ENCODE measurements at places on chromosomes 4 and X.

DNA sequence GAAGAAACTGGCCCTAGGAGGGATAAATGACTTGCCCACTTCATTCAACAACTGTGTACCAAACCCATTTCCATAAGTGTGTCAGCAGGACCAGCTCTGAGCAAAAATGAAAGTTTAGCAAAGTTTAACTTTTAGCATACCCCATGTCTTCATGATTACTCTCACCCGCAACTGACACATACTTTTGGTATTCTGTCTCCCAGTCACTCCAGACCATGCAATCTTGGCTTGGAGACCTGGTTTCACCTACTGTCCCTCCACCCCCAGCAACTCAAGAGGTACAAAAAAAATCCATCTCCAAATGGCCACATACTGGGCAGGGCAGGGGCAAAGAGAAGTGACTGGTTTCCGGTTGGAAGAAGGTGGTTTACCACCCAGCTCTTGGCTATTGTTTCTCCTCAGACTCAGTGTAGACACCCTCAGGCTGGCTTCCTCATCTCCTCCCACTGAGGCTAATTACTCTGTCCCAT is 79.8 kb downstream of the RLIM start:
- DNase-seq: no peak

DNA sequence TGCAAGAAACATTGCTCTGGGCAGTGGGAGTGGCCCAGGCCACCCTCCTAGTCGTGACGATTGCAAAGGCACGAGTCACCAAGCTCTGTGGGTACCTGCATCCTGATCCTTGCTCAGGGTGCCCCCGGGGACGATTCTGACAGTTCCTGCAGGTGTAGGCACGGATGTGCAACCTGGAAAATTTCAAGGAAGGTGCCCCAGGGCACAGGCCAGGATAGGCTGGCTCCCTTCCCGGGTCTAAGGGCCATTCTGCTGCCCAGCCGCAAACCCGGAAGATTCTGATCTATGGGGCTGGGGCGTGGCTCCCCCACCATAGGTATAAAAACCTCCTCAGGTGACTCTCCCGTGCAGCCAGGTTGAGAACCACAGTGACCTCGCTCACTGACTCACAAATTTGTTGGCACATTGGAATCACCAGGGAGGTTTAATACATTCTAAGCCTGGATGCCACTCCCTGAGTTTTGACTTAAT is 228.5 kb downstream of the PTTG2 start:
- no peak for DNase-seq

DNA sequence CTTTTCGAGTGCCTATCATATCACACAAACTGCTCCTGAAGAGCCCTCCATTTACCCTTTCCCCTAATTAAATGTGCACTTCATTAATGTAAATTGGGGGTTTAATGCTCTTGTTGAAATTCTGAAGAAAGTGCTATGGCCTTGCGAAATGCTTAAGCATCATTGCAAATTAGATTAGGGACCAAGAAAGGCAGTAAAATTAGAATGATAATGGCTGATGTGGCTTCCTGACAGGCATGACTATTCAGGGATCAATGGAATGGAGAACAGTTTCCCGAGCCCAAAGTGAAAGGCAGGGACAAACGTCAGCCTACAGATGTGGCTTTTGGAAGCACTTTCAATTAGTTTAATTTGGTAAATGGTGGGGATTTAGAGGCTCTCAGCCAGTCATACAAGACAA is 120.1 kb downstream of the NKX6-1 start:
- DNase-seq: no peak

- DNase-seq: no peak
These were observed 67.5 kb downstream of the SORBS2 start for GRCh38 chr4:185744488-185744862.

GRCh38 chr4:189414021-189414420 is 526.7 kb upstream of the FRG1 start:
- DNase-seq: no peak

DNA sequence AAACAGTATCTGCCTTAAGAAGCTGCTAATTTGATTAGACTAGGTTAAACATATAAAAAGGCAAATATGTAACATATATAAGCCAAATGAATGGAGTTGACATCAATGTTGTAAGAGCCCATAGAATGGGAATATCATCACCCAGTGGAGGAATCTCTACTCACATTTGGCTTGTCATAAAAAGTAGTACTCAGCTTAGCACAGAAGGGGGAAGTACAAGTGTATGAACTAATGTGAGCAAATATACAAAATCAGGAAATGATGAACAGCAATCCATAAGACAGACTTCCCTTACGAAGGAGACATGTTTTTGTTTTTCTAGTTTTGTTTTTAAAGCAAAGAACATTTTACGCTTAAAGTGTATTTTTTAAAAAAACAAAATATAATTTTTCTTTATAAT is 74.9 kb downstream of the MAB21L2 start:
- no peak for DNase-seq

DNA sequence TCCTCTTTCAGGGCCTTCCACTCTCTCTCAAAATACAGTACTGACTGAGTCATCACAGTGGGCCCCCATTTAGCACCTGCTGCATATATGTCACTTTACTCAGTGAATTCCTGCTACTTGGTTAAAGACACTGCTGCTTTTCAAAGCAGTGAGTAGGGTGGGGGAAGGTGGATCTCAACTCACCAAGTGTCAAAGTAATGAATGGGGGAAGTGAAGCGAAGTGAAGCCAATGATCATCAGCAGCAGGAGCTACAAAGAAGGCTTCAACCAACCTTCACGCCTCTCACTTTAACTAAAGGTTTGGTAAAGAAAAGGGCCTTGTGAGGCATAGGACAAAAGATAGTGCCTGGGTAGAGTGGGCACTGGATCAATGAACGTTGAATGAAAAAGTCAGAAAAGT is 424.1 kb downstream of the SMARCA1 start:
- DNase-seq: no peak

DNA sequence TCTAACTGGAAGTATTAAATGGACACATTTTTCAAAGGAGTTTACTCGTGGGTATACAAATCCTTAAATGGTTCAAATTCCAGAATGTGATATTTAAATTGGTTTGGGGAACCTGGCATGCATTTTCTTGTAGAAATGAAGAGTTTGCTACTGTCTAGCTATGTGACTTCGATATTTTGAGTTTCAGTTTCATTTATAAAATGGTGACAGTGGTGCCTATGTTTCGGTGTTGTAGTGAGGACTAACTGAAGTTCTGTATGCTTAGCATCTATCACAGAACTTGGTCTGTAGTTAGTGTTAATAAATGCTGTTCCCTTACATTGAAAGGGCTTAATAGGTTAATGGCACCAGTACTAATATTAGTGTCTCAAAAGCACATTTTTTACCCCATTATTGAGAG is 29.4 kb downstream of the TRPC5 start:
- DNase-seq: no peak

DNA sequence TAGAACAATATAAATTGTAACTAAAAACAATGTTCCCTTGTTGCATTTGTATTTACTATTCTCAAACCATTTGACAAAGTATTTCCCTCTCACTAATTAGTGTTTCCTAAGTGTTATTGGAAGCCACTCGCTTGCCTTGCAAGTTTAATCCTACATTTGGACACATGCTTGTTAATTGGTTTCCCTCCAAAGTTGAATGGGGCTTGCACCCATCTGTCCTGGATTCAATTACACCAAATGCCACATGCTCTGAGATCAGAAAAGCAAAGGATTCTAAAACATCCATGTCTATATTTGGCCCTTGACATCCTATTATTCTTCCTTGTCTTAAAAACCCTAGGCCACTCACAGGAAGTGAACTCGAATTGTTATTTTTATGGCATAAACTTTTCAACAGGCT is 146.6 kb downstream of the AMELX start:
- DNase-seq: no peak

DNA sequence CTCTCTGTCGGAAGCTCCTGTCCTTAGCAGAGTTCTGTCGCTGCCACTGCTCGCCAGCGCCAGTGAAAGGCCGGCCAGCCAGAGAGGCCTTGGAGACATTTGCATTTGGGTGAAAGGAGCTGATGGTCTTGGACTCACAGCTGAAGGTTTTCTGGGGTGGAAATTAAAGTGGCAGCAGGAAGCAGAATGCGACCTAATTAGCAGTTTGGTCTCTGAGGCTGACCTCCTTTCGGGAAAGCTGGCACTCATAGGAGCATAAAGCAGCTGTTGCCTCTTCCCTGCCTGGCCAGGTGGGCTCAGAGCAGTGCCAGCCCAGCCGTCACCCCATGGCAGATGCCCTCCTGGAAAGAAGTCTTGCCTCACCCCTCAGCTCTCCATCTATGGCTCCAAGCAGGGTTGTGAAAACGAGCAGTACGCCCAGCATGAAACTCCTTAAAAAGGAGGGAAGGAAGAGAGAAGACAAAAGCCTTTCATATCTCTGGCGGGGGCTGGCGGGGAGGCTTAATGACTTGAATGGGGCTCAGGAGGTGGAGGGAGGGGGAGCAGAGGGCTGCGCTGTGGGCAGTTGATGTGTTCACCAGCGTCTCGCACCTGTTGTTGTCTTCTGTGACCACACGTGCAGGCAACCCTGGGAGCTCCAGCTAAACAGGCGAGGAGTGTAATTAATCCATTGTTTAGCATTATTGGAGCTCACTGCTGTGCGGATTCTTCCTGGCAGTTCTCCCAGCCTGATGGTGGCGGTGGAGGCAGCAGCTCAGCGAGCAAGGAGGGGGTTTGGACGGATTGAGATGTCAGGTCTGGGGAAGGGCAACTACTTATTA is 264.0 kb downstream of the MID1IP1 start:
- DNase-seq: no peak

DNA sequence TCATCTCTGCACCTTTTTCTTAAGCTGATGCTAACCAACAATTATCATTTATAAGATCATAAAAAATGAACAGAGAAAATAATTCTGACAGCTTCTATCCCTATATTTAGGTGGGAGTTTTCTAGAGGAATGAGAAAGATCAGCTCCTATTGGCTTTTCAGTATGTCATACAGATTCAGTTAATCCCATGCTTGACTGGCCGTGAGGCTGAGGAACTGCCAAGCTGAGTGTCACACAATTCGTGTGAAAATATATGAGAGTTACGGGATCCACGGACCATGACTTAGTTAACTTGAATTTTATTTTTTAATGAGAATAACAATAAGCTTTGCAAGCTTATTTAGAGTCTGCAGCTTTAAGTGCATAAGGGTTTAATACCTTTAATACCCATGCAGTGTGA is 37.5 kb downstream of the PHEX start:
- DNase-seq: no peak

DNA sequence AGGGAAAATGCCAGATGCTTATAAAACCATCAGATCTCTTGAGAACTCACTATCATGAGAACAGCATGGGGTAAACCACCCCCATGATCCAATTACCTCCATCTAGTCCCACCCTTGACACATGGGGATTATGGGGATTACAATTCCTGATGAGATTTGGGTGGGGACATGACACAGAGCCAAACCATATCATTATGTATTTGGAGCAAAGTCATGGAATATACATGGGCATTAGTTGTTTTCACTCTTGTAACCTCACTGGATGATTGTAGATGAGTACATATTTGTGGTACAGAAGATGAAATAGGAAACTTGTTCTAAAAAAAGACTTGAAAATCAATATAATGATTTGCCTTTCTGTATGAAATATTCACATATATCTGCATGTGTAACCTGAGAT is 674.5 kb upstream of the BOD1L1 start:
- no peak for DNase-seq

GRCh38 chr4:183100827-183101226 is 1.8 kb downstream of the WWC2 start:
- no peak for DNase-seq

- DNase-seq: no peak
These were observed 651 bp downstream of the TSPAN6 start for GRCh38 chrX:100635989-100636320.

DNA sequence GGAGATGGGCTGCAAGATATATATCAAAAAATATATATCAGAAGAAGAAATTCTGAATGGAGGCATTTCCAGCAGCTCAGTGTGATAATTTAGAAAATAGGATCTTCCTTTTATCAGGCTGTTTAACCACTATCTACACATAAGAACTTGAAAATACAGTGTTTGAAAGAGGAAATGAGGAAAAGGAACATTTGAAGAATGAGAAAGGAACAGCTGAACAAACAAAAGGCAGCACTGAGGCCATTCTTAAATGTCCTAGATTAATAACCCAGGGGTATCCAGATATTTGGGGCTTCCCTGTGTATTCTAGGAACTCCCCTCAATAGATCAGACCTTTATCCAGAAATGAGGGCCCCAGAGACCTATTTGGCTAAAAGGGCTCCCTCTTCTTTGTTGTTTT is 4.1 kb downstream of the SLC39A8 start:
- no peak for DNase-seq

DNA sequence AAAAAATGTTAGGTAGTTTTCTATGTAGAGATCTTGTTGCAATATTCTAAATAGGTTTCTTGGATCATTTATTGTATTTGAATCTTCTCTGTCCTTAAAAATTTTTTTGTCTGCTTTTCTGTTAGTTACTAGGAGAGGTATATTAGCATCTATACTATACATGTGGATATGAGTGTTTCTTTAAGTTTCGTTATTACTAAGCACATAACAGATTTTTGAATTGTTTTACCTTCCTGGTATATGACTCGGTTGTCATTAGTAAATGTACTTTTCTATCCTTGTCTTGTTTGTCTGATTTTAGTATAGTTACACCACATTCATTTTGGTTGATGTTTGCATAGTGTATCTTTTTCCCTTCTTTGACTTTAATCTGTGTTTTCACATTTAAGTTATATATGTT is 20.2 kb downstream of the PYURF start:
- DNase-seq: no peak

DNA sequence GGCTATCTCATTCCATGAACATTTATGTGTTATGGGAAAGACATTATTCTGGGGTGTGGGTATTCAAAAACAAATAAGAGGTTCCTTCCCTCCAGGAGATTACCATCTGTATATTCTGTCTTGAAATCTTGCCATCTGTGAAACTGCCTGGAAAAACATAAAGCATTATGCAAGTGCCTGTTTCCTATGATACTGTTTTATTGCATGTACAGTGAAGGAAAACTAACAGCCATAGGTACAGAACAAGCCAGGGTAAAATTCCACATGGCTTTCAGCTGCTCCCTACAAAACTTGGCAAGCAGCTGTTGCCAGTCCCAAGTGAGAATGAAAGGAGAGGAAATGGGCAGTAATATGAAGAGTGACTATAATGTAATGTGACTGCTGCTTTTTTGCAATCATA is 136.0 kb downstream of the GUCY2F start:
- DNase-seq: no peak
